Activated T-cell treated with anti-CD3 and anti-CD28 coated beads for 48 hours (primary cell): ENCODE measurements at places on chromosomes 5 and 9.

GRCh38 chr9:89539374-89539773, 41.5 kb upstream of the SEMA4D start:
- no peak for DNase-seq

DNA sequence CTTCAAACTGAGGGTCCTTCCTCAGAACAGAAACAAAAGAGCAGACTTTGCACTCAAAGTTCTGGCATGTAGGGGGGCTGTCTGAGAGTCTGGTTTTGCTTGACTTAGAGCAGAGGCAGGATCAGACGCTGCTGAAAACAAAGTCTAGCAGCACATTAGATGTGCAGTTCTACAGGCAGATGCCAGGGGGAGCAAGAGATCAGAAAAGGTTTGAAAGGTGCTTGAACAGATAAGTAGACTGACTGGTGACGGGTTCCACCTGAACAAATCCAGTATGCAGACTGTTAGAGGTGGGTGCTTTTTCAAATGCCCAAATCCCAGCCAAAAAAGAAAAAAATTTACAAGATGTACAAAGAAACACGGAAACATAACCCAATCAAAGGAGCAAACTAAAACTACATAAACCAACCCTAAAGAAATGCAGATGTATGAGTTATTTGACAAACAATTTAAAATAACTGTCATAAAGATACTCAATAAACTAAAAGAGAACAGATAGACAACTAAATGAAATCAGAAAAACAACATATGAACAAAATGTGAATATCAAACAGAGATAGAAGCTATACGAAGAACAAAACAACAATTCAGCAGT, 194.7 kb upstream of the FREM1 start:
- no peak for DNase-seq

DNA sequence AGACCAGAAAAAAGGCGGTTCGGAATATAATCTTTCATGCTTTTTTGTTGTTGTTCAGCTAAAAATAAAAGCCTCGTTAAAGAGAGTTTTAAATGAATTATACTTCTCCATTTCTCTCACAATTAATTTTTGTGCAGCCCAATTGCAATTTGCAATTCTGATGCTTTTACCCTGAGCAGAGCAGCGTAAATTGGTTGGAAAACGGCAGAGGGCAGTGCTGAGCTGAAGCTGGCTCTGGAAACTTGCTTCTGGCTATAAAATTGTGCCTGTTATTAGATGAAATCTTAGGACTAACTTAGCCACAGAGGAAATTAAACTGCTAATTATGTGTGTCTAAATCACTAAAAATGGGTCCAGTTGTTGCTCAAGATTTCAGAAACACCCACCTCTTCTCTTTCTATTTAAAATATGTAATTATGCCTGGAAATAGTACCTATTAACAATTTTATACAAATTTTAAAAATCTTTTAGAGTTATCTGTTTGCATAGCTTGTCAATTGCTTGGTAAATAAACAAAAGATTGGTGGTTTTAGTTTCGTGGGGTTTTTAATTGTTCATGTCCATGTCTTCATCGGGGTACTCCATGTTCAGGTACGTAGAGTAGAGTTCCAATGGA, 441.8 kb upstream of the TLE4 start:
- DNase-seq: peak; percentile 1

DNA sequence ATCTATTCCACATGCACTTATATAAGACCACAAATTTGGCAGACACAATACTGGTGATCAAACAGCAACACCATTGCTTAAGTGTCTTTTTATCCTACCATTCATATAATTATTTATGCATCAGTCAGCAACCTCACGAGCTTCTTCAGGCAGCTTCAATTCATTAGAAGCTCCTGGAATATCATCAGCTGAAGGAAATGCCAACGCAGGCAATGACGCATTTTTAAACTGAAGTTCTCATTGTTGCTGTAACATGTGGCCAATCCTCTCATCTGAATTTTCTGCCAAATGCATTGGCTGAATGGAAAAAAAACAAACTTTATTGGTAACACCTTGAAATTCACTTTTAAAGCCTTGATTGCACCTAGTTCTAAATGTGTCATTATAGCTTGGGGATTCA, 376.4 kb upstream of the RGMB start:
- no peak for DNase-seq

DNA sequence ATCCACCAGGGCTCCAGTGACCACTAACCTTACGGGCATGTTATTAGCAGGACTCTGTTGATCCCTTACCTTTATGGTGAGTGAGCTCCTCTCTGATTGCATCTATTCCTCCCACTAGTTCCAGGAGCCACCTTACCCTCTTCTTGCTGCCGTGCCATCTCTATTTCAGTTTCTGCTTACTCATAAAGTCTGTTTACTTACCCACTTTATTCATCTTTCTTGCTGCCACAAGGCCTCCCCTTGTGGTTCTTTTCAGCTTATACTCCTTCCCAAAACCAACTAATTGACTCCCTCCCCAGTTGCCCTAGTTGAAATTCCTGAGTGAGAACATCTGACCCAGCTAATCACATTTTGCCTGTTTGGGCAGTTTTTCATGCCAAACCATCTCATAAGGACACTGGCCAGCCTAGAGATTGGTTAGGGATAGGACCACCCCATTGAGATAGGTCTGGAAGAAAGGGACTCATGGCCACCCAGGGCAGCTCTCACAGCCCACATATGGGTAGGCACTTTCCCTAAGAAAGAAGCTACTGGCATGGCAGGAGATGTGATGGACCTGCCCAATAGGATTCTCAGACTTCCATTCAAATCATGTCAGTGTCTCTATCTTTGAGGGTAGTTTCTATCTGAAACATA, 412.7 kb downstream of the EFNA5 start:
- DNase-seq: no peak

- no peak for DNase-seq
These were observed 21.4 kb downstream of the SPINK1 start for GRCh38 chr5:147809830-147810666.

DNA sequence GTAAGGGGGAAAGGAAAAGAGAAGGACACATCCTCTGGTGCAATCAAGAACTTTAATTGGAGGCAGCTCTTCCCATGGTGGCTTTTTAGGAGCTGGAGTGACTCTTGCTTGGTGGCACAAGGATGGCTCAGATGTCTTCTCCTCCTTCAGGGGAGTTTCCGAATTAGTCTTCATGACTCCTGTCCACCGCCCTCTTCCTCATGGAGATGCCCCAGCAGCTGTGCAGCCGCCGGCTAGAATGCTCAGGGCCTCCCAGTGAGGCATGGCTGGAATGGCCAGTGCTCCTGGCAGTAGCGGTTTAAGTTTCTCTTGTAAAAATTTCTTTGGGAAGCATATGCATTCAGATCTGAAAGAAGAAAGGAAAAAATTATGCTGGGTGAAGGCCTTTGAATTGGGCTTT, 8.8 kb upstream of the TEX53 start:
- no peak for DNase-seq

GRCh38 chr9:107992271-107992670, 502.7 kb upstream of the KLF4 start:
- DNase-seq: no peak
